BJ (cell line): ENCODE measurements at places on chromosomes 7 and 10.

DNA sequence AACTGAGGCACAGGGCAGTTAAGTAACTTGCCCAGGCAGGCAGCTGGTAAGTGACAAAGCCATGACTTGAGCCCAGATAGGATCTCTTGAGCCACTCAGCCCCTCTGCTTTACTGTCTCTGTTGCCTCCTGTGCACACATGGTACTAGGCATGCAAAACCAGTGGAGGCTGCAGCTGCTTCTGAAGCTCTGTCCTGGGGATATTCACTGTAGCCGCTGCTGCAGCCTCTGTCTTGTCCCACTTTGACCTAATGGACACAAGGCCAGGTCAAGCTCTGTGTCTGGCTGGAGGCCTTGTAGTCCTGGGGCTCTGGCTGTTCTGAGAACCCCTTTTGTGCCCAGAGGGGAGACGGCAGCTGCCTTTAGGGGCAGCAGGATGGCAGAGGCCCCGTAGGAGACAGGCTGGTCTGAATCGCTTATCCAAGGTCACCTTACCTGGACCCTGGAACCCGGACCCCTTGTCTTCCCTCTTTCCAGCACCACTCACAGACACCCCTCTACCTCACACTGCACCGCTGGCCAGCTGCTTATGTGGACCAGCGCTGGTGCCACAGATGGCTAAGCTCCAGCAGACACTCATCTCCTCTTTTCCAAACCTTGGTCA, 57.6 kb downstream of the TSPAN15 start:
- DNase-seq, result no peak

- peak; percentile 26 for DNase-seq
These were observed 155.7 kb downstream of the LCOR start for GRCh38 chr10:96987842-96988175.

- no peak for DNase-seq
These were observed 1.5 kb upstream of the NCOA4 start for GRCh38 chr10:46031648-46032532.

DNA sequence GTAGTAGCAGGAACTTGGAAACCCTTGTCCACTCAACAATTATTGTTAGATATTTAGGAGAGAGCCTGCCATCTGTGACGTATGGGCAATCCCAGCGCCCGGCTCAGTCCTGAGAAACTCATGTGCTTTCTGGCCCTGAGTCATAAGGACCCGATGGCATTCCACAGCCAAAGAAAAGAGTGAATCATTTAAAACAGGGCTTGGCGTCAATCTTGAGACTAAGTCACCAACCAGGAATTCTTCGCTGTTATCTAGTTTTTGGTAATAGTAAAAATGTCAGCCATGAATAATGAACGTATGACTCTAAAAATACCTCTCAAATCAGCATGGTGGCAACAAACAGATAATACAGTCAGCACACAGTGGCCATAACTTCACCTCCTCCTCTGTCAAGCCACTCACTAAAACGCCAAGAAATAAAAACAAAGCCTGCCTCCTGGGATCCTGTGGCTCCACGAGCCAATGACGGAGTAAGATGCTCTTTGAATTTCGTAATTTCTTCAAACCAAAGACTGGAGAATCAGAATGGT, 140.8 kb downstream of the ADAM12 start:
- DNase-seq, result peak; percentile 99

DNA sequence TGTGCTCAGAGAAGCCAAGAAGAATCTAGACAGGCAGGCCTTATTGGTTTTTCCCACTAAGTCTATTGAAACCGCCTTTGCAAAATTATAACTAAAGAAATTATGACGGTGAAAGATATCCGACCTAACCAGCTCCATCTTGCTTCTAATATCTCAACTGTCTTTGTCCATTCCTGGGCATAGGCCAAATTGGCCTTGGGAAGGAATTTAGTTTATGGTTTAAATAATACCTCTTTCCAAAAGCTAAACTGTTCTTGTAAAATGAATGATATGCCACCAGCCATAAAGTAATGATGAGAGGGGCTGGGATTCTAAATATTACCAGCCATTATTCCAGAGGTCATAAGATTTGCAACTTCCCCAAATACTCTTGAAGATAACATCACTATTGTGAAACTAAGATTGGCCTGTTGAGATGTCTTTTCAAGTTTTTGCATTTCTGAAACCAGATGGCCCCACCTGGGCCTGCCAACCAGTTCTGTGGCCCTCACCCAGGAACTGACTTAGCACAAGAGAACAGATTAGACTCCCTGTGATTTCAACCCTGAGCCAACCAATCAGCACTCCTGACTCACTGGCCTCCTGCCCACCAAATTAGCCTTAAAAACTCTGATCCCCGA, 41.2 kb upstream of the SLC35G1 start:
- no peak for DNase-seq
